ENCODE measurements at places on chromosomes 7 and 10.

GRCh38 chr7:75985518-75986146 lies 8.8 kb downstream of the TMEM120A start:
- no peak for DNase-seq

DNA sequence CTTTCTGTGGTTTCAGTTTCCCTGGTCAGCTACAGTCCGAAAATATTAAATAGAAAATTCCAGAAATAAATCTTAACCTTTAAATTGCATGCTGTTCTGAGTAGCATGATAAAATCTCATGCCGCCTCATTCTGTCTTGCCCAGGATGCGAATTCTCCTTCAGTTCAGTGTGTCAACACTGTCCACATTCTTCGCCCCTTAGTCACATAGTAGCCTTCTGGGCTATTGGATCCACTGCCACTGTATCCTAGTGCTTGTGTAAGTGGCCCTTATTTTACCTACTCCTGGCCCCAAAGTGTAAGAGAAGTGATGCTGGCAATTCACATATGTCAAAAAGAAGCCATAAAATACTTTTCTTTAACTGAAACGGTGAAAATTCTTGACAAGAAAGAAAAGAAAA lies 129.6 kb downstream of the ZWINT start:
- no peak for DNase-seq

GRCh38 chr10:56449770-56450169 lies 88.7 kb upstream of the ZWINT start:
- DNase-seq, result no peak

GRCh38 chr7:16669581-16669980 lies 23.6 kb downstream of the BZW2 start:
- DNase-seq, result no peak

DNA sequence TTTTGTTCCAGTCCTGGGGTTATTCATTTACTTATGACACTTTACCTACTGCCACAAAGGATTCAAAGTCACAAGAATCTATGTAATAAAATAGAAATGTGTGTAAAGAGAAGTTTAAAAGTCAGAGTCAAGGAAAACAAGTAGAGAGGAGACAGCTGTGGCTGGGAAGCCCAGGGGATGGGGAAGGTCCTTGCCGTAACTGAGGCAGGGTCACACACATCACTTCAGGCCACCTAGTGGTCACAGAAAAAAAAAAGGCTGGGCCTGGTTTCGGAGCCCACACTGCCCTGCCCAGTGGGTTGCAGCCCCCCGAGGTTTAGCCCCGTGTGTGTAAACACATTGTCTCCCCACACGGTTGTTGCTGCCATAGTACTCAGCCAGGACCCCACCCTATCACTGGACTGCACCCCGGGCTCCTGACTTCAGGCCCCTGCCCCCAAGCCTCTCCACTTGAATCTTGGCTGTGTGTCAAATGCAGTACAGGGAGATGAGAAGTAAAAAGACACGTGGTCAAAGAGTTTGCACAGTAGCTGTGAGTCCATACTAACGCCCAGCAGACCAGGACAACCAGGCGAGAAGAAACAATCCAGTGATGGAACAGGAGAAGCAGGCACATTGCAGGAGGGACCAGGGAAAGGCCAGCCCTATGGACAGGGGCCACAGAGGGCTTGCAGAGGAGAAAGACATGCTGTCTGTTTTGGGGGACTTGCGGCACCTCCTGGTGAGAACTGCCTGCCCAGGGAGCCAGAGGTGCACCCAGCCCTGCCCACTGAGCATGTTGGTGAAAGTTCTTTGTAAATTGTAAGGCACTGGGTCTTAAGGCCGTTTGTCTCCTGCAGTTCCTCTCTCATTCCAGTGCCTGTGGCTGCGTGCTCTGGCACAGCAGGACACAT lies 91.4 kb upstream of the MACROH2A2 start:
- no peak for DNase-seq

GRCh38 chr7:132609222-132609621 lies 33.0 kb upstream of the PLXNA4 start:
- DNase-seq, result no peak

GRCh38 chr10:42827201-42827600 lies 44.6 kb downstream of the BMS1 start:
- DNase-seq, result no peak

DNA sequence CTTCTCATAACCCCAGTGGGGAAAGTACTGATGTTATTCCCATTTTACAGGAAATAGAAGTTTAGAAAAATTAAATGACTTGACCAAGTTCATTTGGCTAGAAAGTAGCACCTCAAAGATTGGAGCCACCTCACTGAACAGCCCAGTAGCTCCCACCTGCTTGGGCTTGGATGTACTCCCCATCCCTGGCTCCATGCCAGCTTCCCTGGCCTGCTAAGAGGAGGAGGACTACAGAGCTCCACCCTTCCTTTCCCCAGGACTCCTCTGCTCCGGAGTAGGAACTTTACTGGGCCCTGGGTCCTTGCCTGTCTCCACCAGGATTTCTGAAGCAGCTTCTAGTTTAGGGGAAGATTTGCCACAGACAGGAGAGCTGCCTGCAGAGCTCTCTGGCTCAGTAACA lies 3.1 kb downstream of the HPS6 start:
- no peak for DNase-seq

DNA sequence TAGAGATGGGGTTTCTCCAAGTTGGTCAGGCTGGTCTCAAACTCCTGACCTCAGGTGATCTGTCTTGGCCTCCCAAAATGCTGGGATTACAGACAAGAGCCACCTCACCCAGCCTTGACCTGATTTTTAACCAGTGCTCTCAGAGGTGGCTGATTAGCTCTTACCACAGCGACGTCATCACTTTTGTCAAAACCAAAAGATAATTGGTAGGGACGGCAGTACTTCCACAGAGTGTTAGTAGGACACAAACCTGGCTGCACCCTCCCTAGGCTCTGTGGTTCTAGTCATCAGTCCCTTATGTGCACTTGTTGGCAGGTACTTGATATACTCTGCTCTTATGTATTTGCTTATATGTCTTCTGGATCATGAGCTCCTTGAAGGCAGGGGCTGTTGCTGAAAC lies 74.0 kb downstream of the GPR141 start:
- DNase-seq, result no peak

- DNase-seq, result no peak
Observed at GRCh38 chr10:8951440-8952089, 897.1 kb downstream of the GATA3 start.

- no peak for DNase-seq
Observed at GRCh38 chr10:60808036-60808435, 29.8 kb downstream of the CDK1 start.

DNA sequence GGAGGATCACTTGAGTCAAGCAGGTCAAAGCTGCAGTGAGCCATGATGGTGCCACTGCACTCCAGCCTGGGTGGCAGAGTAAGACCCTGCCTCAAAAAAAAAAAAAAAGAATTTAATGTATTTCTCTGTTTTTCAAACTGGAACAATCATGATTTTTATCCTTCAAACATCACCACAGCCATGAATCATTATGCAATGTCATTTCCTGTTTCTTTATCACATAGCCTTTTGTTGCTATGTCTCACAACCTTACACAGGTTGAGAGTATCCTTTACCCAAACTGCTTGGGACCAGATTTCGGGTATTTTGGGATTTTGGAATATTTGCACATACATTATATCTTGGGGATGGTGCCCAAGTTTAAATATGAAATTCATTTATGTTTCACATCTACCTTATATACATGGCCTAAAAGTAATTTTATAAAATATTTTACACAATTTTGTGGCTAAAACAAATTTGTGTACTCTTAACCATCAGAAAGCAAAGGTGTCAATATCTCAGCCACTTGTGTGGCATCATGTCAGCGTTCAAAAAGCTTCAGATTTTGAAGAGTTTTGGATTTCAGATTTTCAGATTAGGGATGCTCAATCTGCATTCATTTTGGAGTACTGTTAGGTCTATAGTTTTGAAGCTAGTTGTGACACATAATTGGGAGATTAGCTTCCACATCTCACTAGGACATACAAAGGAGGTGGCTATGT lies 8.2 kb downstream of the NT5C3A start:
- DNase-seq, result no peak

DNA sequence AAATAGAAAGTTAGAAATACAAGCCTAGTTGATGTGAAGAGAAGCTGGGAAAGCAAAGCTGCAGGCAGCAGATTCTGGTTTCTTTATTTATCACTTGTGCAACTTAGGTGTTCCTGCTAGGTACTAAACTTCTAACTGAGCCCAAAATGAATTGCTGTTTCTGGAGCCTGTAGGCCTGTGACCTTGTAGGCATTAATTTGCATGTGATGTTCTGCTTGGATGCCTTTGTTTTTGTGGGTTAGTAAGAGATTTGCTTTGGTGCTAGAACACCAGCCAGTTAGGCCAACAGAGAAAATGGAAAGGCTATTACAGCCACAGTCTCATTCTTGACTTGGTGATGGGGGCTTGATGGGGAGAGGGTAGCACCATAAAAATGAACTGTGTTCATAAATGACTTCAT lies 370.7 kb downstream of the PPP1R3A start:
- DNase-seq, result no peak

- DNase-seq, result no peak
Observed at GRCh38 chr10:27716521-27716920, 29.1 kb downstream of the MKX start.

- DNase-seq, result no peak
Observed at GRCh38 chr7:133412942-133413341, 160.1 kb downstream of the EXOC4 start.

GRCh38 chr7:84236398-84236797 lies 41.8 kb upstream of the SEMA3A start:
- no peak for DNase-seq

DNA sequence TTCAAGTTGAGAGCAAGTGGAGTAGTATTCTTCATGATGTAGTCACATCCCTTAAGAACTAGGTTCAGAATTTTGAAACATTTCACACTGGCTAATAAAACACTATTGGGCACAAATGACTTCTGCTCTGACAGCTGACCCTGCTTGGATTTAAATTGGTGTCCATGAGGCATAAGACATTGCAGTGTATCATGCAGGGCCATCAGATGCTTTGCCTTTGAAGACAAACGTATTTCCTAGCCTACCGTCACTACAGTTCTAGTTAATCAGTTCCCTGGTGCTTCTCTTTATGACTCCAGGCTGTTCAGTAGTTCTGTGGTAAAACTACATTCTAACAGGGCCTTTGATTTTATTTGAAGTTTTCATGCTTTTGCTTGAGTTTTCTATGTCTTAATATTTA lies 168.5 kb upstream of the ZNF804B start:
- DNase-seq, result no peak

GRCh38 chr10:78964952-78965633 lies 103.7 kb upstream of the ZMIZ1 start:
- DNase-seq, result no peak

DNA sequence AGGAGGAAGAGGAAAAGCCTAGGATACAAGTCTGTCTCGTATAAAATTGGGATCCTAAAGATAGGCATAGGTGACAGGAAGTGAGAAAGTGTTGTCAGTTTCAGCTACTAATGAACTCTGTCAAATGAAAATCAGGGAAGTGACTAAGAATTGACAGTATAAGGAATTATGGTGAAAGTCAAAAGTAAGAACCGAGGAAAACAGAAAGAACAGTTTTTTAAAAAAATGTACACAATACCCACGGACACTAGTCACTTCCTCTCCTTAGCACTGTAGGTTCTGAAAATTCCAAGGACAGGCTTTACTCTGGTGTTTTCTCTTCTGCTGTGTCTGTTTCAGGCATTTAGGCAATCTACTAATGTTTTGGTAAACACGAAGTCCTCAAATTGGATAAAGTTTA lies 42.3 kb downstream of the ATAD1 start:
- DNase-seq, result no peak

DNA sequence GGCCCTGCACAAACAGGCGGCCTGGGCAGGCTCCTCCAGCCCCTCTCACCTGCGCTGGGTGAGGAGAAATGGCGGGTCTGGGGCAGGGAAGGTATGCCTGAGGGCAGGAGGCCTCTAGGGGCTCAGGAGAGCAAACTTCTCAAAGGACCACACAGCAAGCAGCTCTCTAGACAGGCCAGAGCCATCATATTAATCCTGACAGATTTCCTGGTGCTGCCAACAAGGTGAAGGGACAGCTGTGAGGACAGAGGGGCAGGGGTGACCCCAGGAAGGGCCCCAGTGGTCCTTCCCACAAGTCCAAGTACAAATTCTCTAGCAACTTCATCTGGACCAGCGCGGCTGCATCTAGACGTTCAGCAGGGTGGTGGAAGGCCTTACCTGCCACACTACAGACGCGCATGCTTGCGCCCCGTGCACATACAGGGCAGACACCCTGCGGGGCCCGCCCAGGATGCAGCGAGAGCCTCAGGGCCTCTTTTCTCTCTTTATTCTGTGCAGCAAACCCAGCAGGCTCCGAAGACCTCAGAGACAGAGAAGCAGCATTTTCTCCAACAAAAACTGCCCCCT lies 62.1 kb downstream of the ZRANB1 start:
- DNase-seq, result peak; percentile 20

GRCh38 chr7:18573410-18574234 lies 78.1 kb downstream of the HDAC9 start:
- no peak for DNase-seq

- DNase-seq, result no peak
Observed at GRCh38 chr7:69301253-69301652, 297.0 kb upstream of the AUTS2 start.

DNA sequence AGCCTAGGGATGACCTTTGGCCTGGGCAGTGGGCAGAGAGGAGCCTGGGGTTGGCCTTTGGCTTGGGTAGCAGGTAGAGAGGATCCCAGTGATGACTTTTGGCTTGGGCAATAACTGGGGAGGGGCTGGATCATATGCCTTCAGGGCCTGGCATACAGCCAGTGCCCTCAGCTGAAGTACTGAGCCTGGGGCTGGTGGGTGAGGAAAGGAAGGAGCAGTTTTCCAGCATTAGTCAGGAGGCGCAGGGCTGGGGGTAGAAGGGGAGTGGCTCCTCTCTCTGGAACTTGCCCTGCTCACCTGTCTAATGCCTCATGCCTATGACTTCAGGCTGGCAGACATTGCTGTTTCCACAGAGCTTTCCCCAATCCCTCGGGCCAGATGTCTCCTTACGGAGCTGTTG lies 15.2 kb upstream of the COMTD1 start:
- no peak for DNase-seq

- DNase-seq, result no peak
Observed at GRCh38 chr10:95505641-95506040, 55.5 kb downstream of the SORBS1 start.

DNA sequence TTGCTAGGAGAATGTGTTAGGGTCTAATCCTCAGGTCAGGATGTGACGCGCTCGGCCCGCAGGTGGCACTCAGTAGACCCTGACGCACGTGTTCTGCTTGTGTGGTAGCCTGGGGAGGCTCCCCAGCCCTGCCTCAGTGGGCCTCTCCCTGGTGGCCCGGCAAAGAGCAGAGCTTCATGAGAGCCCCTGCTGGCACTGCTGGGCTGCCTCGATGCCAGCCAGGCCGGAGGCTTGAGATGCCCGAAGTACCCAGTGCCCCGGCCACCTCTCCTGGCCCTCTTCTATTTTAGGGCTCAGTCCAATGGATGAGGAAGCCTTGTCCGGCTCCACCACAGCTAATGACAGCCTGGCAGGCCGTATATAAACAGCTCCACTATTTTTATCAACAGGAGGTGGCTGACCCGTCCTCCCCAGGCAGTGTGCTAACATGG lies 42.0 kb downstream of the PRF1 start:
- DNase-seq, result no peak
